ENCODE measurements at places on chromosomes 5 and 9.

- no peak for DNase-seq
Measured at GRCh38 chr5:95533106-95533505, 21.7 kb downstream of the SKIC3 start.

GRCh38 chr9:14822666-14823065, 87.6 kb downstream of the FREM1 start:
- DNase-seq = no peak

DNA sequence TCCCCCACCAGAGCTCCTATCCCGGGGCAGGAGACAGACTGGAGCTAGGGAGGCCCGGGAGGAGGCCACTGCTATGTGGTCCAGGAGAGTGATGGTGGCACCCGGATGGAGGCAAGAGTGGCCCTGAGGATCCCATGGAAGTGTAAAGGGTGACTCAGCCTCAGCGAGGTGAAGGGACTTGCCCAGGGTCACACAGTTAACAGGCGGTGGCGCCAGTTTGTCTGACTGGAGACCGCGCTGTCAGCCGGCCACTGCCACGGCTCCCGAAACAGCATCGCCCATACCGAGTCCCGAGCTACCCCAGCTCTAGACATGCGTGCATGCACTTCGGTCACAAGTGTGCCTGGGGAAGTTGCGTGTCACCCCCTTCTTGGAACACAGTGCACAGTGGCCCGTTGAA, 165.9 kb downstream of the GAPVD1 start:
- DNase-seq = no peak

DNA sequence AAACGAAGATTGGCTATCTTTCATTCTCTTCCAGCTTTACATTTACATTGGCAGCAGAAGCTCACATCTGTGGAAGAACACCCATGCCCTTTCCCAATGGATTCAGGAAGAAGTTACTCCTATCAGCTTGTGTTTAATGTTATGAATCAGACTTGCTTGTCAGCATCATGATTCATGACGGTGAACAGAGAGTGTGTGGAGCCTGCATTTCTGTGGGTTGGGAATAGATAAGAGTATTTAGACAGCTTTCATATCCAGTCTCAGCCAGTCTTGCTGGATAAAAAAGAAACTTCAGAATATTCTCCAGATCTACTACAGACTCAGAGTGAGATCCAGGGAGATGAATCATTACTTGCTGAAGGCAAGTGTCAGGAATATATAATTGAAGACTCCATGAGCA, 812.9 kb upstream of the ZNF608 start:
- no peak for DNase-seq

- no peak for DNase-seq
Measured at GRCh38 chr9:89519366-89519805, 21.5 kb upstream of the SEMA4D start.
